ENCODE measurements at places on chromosomes 5 and 9. TPM values are rescaled to one million over a fixed set of nuclear protein-coding genes. Genes with fewer than 3 reads are reported as not detected.

DNA sequence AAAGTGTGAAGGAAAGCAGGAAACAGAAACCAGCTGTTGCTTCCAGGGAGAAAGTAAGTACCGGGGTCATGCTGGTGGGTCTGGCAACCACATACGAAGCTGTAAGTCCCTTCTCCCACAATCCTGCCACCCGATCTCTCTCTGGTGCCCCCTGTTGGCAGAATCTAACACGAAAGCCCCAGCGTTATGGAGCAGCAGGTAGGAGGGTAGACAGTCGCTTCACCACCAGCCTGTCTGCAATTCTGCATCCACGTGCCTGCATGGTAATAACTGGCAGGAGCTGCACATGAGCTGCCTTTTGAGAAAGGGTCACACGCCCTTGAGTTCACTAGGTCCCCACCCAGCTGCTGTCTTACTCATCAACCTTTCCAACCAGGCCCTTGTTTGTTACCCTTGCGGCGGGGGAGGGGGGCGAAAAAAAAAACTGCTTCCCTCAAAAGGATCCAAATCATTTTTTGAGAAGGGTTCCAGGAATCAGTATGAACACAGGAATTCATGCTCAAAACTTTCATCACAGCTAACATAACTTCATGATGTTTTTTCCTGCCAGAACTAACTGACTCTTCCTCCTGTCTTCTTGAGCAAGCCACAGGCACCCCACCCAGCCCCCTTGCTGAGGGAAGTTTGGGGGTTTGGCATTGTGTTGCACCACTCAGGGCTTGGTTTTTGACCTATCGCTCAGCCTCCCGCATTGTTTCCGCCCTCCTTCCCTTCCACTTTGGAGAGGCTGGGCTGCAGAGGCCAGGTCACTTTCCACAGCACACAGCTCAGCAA is 19.6 kb upstream of the TMEM252 start:
- H3K27me3 ChIP-seq, result peaks cover 11% of the 10 kb centered on the region
- H3K4me3 ChIP-seq, result no peak overlapping the region
- no peak overlapping the region for H3K27ac ChIP-seq
- DNase-seq, result peak; percentile 57

DNA sequence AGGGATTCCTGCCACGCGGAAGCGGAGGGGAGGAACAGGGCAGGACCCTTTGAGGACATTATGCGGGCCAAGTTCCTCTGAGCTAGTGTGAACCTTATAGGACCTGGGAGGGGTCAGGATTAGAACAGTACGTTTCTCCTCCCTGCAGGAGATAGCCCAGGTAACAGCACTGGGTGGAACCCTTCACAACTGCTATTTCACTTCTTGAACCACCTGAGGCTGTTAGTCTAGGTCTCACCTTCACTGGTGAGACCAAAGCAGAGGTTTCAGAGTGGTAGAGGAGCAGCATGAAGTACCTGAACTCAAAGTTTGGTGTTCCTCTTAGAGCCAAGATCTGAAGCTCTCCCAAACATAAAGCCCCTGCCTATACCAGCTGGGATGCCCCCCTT is 832 bp downstream of the EIF4EBP3 start:
- H3K4me1 ChIP-seq, result peaks cover 48% of the 10 kb centered on the region
- H3K36me3 ChIP-seq, result peaks cover 48% of the 10 kb centered on the region

IL3 gene
- not detected for total RNA-seq

C9orf153 gene
- 0.42 TPM for total RNA-seq

SLC25A48 gene
- total RNA-seq, result not detected

Data from activated CD8-positive, alpha-beta T cell treated with anti-CD3 and anti-CD28 coated beads, Interleukin-2, amount 10 ng/mL, durations not matched to agents 7 days and 5 days (primary cell).